ENCODE measurements at places on chromosomes 7 and 10.
A peak's percentile ranks its signal among the peaks of the same experiment; 100 is the strongest.

DNA sequence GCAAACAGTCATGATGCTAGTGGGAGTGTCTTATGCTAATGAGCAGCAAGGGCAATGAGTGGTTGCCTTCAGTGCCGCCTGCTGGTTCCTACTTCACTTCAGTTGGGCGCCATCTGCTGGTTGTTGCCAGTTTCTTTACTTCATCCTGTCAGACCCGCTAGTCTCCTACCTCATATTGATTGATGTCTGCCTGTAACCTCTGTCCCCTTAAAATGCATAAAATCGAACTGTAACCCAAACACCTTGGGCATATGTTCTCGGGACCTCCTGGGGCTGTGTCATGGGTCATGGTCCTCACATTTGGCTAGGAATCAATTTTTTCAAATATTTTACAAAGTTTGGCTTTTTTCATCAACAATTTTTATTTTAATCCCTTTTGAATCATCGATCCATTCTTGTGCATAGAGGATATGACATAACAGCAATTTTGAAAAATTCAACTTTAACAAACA lies 62.8 kb upstream of the C7orf33 start:
- peak; percentile 99 for DNase-seq

DNA sequence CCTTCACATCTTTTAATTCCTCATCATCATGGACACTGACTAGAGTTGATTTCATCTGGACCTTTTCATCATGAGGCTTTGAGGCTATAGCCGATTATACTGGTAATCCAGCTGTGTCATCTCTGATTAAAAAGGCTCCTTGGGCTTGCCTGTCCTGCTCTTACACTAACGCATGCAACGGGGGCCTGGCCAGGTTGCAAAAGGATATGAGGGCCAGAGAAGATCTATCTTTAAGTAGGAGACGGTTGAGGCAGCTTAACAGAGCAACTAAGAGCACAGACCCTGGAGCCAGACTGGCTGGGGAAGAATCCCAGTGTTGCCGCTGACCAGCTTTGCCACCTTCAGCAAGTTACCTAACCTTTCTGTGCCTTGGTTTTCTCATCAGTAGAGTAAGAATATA lies 211.5 kb downstream of the PTEN start:
- no peak for DNase-seq

- no peak for DNase-seq
These were observed 162.6 kb downstream of the SDK1 start for GRCh38 chr7:3463696-3464095.

GRCh38 chr7:49091519-49091918 lies 167.2 kb downstream of the CDC14C start:
- DNase-seq = no peak

DNA sequence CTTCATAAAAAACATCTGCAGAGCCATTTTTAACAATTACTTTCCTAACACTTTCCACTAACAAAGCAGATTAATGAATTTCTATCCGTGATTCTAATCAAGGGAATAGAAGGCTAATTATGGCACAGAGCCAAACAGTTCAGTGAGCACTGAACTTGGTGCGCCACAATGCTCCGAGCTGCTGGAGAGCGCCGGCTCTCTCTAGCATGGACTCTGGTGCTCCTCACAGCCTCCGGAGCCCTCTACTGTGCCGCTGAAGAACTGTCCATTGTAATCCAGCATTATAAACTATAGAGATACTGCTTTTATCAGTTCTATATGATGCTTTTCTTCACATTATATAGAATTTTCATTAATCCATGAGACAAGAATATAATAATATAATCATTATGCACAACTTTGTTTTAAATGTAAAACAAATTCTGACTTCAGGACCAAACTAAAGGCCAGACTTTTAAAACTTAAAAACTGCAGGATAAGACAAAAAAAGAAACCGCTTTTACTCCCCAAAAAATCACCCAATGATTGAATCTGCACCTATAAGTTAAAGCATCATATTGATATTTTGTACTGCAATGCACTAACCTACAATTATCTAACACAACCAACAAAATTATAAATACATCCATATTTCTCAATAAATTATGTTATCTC lies 123.6 kb downstream of the RNF32 start:
- peak; percentile 65 for DNase-seq

- DNase-seq = no peak
These were observed 201.4 kb downstream of the INHBA start for GRCh38 chr7:41501466-41501865.

Measured in GM23338 (cell line).